ENCODE measurements at places on chromosomes 13 and 19. TPM values are rescaled to one million over a fixed set of nuclear protein-coding genes. Genes with fewer than 3 reads are reported as not detected.

PLK5 gene
- total RNA-seq, result 0.14 TPM

CGB8 gene
- not detected for total RNA-seq

DACH1 gene
- 0.71 TPM for total RNA-seq

SIGLEC5 gene
- total RNA-seq, result not detected

TMEM190 gene
- not detected for total RNA-seq

TUBB4A gene
- total RNA-seq, result 0.53 TPM

ZNF573 gene
- 4.6 TPM for total RNA-seq

ZSCAN4 gene
- not detected for total RNA-seq

ASF1B gene
- total RNA-seq, result 0.59 TPM

PSG1 gene
- total RNA-seq, result not detected

TMEM238 gene
- total RNA-seq, result 14.2 TPM

MATK gene
- 9.4 TPM for total RNA-seq

B3GNT3 gene
- 0.52 TPM for total RNA-seq

ZNF546 gene
- 2.4 TPM for total RNA-seq

ZNF677 gene
- 5.2 TPM for total RNA-seq

ZNF135 gene
- total RNA-seq, result 1.4 TPM

PCDH8 gene
- total RNA-seq, result not detected

AXL gene
- 0.30 TPM for total RNA-seq

SLC25A41 gene
- 0.50 TPM for total RNA-seq

SPTBN4 gene
- total RNA-seq, result 0.88 TPM

C19orf18 gene
- 0.88 TPM for total RNA-seq

IGFLR1 gene
- total RNA-seq, result 40.3 TPM

PGLYRP2 gene
- total RNA-seq, result not detected

ZNF324 gene
- 25.2 TPM for total RNA-seq

TPTE2 gene
- total RNA-seq, result not detected

MISP3 gene
- 0.49 TPM for total RNA-seq

ATP11A gene
- 66.8 TPM for total RNA-seq

CEACAM3 gene
- total RNA-seq, result not detected

CCDC159 gene
- total RNA-seq, result 42.4 TPM

WTIP gene
- 0.17 TPM for total RNA-seq

ZNF846 gene
- 8.5 TPM for total RNA-seq

PDX1 gene
- total RNA-seq, result not detected

NUP62 gene
- 21.7 TPM for total RNA-seq

EPN1 gene
- 39.0 TPM for total RNA-seq

CYP4F3 gene
- not detected for total RNA-seq

PRR20C gene
- total RNA-seq, result not detected

ZNF570 gene
- total RNA-seq, result 8.3 TPM

ZNF180 gene
- 9.4 TPM for total RNA-seq

CD209 gene
- not detected for total RNA-seq

MLNR gene
- not detected for total RNA-seq

OLFM2 gene
- 4.8 TPM for total RNA-seq

CCDC106 gene
- total RNA-seq, result 1.7 TPM

F2RL3 gene
- not detected for total RNA-seq

OR7A5 gene
- not detected for total RNA-seq

Data from CD4-positive, alpha-beta T cell (primary cell).